ENCODE measurements at places on chromosomes 2 and 18.

GRCh38 chr2:11835403-11835802, 89.0 kb downstream of the LPIN1 start:
- no peak for DNase-seq

DNA sequence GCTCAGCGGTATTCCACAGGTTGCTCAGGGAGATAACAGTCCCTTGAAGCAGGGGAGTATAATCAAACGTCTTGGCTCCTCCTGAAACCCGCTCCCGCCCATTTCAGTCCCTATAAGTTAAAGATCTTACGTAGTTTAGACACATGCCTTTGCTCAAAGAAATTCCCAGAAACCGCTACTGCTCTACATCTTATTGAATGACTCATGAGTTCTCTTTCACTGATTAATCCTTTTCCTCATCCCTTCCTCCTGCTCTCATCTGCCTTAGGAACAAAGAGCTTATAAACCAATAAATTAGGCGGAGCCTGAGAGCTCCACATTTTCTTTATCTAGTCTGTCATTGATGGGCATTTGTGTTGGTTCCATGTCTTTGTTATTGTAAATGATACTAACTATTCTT, 4.2 kb upstream of the SERPINB4 start:
- no peak for DNase-seq

- DNase-seq, result no peak
Measured at GRCh38 chr2:70362661-70363060, 60.8 kb upstream of the FAM136A start.

DNA sequence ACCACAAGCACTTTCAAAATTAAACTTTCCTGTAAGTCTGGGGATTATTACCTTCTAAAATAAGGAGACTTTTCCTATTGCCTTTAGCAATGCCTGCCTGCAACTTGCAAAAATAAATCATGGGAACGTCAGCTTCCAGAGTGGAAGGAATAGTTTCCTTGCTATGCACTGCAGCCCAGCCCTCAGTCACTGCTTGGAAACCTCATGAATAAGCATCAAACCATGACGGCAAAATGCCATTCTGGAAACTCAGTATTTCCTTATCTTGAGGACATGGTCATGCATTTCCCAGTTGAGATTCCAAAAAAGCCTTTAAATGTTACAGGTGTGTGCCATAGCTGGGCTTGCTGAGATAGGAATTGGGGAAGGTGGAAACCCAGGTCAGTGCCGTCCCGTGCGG, 84.2 kb upstream of the OTOS start:
- DNase-seq, result no peak

- DNase-seq, result no peak
Measured at GRCh38 chr18:11146238-11146946, 3.0 kb downstream of the PIEZO2 start.

DNA sequence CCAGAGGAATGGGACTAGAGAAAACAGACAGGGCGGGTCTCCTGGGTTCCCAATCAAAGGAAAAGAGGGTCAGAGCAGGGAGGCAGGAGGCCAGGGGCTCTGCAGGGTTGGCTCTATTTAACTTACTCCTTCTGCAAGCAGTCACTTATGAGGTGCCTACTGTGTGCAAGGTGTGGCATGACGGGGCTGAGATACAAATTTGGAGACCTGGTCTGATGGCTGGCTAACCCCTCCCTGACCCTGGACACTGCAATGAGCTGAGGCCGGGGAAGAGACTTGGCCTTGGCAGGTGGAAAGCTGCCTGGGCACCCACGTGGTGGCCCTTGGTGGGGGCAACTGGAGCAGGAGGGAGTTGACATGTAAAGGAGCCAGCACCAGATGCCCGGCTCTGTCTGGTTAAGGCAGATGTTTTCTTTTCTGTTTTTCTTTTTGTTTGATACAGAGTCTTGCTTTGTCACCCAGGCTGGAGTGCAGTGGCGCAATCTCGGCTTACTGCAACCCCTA, 148.5 kb upstream of the GATA6 start:
- no peak for DNase-seq

- no peak for DNase-seq
Measured at GRCh38 chr2:32986480-32986879, 39.7 kb downstream of the LTBP1 start.

Data from GM12891 (cell line).